ENCODE measurements at places on chromosomes 5 and 9.

DNA sequence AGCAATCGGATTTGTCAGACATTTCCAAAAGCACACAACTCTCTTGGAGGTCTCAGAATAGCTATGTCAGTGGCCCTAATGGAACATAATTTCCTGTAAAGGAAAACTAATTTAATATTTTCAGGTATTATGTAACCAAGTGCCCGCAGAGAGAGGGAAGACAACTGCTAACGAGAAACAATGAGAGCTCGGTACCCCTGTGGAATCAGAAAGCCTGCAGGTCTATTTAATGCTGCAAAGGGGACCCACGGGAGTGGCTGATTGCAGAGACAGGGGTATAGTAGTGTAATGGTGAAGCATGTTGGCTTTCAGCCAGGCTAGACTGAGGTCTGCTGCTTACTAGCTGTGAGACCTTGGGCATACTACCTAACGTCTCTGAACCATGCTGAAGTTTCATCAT lies 508.1 kb upstream of the BRINP1 start:
- no peak for DNase-seq

GRCh38 chr9:83198371-83198770 lies 135.4 kb upstream of the RASEF start:
- no peak for DNase-seq

GRCh38 chr9:133664173-133665050 lies 28.2 kb downstream of the DBH start:
- no peak for DNase-seq

DNA sequence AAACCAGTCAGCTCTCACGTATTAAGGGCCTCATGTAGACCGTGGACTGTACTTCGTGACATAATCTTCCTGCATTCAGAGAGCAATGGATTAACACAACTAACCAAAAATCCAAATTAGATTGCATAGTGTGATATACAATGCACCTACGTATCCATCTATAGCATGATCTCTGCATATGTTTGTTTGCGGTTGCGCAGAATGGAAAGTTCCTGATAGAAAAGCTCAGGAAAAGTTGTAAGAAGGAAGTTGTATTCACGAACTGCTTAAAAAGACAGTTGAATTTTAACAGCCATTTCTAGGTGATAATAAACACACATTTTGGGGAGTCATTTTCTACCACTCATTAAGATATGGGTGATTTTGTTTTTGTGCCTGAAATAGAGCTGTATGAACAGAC lies 869.0 kb downstream of the TLE4 start:
- no peak for DNase-seq

DNA sequence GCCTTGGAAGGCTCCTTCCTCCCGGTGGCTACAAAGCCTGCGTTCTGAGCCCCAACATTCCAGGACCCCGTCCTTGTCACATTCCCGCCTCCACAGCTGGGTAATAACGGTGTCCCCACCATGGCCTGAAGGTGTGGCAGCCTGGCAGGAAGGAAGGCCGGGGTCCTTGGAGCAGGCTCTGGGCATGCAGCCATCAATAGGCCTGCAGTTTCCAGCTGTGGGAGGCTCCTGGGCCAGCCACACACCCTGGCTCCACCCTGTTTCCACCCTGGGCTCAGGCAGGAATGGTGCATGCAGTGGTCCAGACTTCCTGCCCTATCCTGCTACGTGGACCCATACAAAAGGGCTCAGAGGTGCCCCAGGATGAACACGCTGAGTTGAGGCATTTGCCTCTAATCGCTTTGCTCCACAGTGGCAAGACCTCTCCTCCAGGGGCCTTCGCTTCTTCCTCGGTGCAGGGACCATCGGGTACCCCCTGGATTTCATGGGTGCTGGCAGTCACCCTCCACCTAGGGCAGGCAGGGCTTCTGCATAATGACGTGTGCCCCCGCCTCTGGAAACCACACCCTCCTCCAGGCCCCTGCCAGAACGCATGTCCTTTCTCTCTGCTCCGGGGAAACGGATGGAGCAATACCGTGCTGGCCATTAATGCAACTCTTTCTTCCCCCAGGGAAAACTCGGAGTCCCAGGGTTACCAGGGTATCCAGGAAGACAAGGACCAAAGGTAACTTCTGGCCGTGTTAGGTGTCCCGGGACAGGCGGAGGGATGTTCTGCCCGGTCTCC lies 95.1 kb upstream of the FCN2 start:
- DNase-seq = no peak

DNA sequence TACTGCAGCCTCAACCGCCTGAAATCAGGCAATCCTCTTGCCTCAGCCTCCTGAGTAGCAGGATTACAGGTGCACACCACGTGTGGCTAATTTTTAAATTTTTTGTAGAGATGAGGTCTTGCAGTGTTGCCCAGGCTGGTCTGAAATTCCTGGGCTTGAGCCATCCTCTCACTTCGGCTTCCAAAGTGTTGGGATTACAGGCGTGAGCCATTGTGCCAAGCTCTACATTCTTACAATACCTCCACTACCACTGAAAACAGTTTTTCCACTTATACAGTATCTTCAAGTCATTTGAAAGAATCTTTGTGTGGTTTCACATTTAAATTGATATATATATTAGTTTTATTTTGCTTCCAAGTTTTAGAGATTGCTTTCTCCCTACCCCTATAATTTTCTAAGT lies 42.6 kb downstream of the LARP1 start:
- no peak for DNase-seq

DNA sequence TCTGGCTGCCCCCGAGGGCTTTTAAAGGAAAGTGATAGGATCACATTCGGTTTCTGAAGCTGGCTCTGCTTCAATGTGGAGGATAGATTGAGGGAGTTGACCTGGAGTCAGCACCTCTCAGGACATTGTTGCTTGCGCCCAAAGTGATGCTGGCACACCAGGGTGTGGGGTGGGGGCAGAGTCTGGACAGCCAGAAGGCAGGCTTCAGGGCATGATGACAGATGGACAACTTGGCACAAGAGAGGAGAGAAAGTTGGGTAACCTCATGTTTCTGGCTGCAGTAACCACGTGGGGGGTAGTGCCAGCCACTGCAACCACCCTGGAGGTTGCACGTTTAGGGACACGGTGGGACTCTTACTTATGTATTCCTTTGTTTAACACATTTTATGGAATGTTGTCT lies 9.5 kb downstream of the ALDH1B1 start:
- no peak for DNase-seq

- DNase-seq = no peak
Observed at GRCh38 chr9:125694478-125694877, 12.5 kb downstream of the MAPKAP1 start.

DNA sequence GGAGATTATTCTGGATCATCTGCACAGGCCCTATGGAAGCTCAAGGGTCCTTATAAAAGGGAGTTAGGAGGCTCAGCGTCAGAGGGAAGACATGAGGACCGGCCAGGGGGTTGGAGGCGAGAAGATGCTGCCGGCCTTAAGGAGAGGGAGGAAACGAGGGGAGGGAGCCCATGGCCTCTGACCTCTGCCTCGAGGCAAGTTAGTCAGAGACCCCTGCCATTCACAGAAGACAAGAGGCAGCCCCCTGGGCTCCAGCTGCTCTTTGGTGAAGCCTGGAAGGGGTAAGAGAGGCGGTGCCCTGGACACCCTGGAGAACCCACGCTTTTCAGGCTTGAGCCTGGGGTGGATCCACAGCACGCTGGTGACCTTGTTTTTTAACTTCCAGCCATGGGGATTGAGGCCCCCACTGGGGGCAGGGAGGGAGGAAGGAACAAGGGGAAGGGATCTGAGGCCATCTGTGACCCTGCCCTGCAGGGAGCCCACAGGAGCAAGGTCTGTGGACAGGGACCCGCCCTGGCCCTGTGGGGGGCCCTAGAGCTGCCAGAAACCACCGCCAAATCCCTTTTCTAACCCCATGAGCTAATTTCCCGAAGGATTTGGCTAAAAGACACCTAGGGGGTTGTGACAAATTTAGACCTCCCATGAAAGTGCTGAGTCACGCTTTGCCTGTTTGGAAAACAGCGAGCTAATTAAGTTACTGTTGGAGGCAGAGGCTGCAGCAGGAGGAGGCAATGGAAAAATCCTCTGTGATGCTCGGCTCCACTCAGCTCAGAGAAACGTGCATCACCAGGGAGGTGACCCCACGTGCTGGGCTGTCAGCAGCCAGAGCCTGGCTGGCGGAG lies 49.7 kb downstream of the OLFM1 start:
- DNase-seq = no peak

DNA sequence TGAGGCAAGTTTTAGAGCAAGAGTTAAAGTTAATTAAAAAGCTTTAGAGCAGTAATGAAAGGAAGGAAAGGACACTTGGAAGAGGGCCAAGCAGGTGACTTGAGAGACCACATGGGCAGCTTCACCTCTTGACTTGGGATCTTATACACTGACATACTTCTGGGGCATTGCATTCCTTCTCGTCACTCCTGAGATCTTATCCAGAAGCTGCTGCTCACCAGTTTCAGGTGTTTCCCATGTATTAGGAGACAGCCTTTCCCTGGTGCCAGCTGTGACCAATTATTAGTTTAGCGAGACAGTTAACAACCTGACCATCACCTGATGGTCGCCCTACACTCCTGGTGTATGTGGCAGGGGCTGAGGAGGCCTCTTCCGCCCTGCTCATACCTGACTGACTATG lies 382.1 kb downstream of the KDM4C start:
- DNase-seq = no peak

DNA sequence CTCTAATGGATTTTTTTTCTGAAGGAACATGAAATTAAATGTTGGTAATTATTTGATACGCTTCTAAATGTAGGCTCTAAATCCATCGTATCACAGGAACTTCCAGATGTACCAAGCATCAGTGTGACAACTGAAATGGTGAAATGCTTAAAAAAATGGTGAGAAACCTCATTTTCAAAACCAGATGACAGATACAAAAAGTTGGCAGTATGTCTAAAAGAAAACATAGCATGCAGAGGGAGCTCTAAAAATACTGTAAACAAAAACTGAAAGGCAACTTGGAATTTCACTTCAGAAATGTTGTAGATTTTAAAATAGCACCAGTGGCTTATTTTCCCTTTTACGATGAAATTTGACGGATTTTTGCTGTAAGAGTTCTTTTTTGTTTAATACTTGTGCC lies 1043.6 kb upstream of the WWC1 start:
- DNase-seq = no peak

DNA sequence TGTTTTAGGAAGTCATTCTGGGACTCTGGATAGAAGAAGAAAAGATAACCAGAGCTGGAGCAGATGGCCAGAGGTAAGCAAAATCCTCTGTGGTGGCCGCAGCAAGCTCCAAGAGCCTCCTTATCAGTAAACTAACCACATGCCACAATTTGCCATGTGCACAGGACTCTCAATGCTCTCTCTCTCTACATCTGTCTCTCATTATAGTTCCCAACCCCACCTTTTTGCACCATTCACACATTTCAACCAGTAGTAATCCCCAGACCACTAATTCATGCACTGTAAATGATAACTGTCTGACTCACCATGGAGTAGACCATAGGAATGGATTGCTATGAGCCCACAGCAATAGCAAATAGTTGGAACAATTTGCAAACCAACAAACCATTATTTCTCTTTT lies 526.1 kb downstream of the TLR4 start:
- DNase-seq = no peak

GRCh38 chr5:128300181-128300580 lies 216.6 kb downstream of the SLC12A2 start:
- no peak for DNase-seq

DNA sequence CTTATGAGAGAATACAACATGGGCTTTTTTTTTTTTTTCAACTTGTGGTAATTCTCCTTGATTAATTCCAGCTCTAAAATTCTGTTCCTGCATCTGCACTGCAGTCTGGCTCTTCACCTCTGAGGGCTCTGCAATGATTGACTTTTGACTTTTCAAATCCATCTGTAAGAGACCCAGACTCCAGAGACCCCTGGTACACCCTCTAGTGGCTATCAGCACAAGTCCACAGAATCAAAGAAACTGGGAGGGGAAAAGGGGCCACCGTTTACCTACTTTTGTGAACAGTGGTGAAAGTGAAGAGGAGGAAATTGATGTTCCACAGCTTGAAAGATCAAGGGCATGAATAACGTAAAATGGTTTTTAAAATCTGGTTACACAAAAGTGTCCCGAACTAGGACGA lies 151.6 kb downstream of the SLIT3 start:
- no peak for DNase-seq

- DNase-seq = no peak
Observed at GRCh38 chr5:74212336-74212735, 428.2 kb downstream of the ENC1 start.

- DNase-seq = no peak
Observed at GRCh38 chr5:141494761-141495452, 6.0 kb downstream of the PCDHGC5 start.

DNA sequence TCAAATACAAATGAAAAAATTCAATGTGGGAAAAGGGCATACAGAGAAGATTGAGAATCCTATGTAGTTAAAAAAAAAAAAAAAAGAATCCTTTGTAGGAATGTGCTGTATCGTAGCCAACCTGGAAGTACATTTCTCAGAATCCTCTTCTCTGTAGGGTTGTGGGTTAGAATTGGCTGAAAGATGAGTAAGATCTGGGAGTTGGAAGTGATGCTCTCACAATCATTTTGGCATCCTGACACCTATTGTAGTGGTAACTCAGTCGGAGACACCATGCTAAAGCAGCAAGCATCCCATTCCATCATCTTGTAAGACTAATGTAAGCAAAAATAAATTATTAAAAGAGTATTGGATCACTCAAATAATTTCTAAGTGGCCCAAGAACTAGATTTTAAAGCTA lies 30.6 kb downstream of the MRPL22 start:
- DNase-seq = no peak

DNA sequence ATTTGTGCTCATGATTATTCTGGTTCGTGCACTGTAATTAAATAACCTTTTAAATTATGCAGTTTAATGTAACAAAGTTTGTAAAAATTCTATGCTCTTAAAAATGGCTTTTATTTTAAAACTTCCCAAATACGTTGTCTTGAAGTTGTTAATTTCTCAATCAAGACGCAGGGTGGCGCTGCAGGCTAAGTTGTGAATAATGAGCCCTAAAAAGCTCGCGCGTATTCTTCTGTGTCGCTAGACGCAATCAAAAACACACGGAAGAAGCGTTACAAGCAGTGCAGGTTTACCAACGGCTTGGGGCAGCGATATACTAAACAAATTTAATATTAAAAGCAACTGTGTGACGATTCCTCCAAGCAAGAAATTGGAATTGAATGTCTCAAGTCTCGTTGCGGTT lies at the start of gene PCDHB4:
Gene PCDHB4, plus strand, starts transcription at position 256 of the 400 bp plus-strand sequence. CDS start 181 bp downstream, outside the sequence.
- no peak for DNase-seq

DNA sequence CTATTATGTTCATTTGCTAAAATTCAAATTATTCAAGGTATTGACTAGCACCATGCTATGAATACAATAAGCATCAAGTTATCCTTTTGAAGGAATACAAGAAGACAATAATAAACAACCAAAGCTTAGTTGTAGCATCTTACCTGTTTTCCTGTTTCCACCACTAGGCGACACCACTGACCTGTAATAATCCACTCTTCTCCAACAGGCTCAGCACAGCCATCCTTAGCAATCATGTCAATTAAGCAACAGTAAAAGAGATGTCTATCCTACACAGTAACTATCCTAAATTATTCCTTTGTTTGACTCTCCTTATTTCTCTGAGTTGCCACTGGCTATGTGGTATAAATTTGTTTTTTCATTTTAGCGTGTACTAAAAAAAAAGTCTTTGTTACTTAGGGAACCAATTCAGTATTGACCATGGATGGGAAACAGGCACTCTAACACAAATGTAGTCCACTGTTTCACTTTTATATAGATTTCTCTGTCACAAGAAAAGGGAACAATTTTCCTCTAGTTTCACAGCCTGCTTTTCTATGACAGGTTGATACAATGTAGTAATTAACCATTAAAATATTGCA lies 46.2 kb downstream of the PCA3 start:
- DNase-seq = peak; percentile 11

GRCh38 chr9:79120941-79121340 lies 450.8 kb upstream of the TLE4 start:
- DNase-seq = no peak

Measured in left renal cortex interstitium (tissue), 4 donors.